ENCODE measurements at places on chromosomes 5 and 9.

GRCh38 chr5:172757394-172758010 is 13.5 kb downstream of the DUSP1 start:
- no peak for DNase-seq

DNA sequence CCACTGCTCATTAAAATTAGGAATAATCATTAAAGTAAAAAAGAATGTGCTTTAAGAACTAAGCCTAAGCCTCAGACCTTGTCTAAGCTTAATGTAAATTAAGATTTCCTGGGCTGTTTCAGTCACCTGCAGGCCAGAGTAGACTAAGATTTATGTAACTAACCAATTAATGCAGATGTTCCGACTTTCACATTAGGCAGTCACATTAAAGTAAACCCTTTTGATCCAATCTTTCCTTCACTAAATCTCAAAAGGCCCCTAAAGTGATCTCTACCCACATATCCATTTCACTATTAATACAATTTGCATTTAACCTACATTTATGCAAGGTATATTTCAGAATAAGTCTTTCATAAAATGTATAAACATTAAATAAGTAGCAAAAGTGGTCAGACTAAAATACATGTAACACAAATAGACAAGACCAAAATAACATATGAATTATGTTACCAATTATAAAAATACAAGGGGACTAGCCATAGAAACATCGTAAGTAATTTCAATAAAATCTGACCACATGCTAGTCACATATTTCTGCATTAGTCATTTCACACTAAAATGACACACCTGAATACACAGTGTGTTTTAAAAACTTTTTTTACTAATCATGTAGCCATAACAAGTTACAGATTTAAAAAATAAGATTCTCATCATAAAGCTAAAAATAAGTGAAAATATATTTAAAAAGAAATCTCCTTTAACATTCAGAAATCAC is 7.7 kb downstream of the NR3C1 start:
- no peak for DNase-seq

GRCh38 chr9:106334081-106334480 is 528.9 kb upstream of the ZNF462 start:
- no peak for DNase-seq

DNA sequence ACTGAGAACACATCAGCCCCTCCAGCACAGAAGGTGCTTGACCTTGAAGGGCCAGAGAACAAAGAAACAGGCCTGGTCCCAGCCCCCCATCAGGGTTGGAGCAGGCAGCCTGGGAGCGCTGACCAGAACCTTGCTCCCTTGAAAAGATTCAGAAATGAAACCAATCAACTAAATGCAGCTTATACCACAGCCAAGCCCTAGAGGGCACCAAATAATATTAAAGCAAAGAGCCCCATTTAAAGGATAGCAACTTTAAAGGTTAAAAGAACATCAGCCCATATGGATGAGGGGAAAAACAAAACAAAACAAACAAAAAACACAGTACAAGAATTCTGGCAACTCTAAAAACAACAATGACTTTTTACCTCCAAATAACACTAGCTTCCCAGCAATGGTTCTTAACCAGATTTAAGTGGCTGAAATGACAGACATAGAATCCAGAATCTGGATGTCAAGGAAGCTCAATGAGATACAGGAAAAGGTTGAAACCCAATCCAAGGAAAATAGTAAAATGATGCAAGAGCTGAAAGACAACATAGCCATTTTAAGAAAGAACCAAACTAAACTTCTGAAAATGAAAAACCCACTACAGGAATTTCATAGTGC is 471.9 kb downstream of the MTRR start:
- no peak for DNase-seq

DNA sequence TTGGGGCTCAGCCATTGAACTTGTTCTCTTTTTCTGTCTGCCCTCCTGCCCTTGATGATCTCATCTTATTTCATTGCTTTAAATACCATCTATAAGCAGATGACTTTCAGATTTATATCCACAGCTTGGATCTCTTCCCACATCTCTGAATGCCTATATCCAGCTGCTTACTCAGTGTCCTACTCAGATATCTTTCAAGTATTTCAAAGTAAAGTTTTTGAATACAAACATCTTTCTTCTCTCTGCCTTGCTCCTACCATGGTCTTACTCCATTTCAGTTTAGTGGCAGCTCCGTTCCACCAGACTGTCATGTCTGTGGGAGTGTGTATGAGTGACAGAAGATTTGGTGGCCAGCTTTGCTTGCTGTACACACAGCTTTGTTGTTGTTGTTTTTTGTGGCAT is 59.7 kb downstream of the ERBIN start:
- DNase-seq: peak; percentile 73

- no peak for DNase-seq
Measured at GRCh38 chr5:9905661-9906060, 275.5 kb upstream of the TAS2R1 start.

DNA sequence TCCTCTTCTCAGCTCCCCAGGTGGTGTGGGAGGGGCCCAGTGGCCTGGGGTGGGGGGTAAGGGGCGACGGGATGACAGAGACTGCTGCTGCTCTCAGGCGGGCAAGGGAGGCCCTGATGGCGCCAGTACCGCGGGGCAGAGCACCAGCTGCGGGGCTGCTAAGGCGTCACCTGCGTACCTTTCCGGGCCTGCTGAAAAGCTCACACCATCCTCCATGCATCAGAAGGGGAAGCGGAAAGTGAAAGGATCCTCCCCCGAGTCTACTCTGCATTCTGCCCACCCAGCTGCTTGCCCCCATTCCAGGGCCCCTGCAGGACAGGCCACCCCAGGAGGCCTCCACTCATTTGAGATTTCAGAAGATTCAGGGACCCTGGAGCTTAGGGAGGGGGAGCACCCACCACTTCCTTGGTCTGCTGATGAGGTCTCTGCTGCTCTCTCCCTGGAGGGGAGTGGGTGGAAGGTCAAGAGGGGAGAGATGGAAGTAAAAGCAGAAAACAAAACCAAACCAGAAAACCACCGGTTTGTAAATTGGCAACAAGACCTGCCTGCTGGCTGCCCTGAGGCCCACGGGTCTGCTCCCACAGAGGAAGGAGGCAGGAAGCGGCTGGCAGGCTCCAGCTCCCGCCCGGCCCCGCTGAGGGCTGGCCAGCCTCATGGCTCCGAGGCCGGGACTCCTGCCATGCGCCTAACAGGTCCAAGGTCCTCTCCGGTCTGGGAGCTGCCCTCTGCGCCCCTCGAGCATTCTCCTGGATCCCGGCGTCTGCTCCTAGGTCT is 33.6 kb downstream of the PRRT1B start:
- no peak for DNase-seq

- no peak for DNase-seq
Measured at GRCh38 chr5:137498736-137499505, at the start of gene SPOCK1. SPOCK1 (minus strand) TSS chr5:137499326.

DNA sequence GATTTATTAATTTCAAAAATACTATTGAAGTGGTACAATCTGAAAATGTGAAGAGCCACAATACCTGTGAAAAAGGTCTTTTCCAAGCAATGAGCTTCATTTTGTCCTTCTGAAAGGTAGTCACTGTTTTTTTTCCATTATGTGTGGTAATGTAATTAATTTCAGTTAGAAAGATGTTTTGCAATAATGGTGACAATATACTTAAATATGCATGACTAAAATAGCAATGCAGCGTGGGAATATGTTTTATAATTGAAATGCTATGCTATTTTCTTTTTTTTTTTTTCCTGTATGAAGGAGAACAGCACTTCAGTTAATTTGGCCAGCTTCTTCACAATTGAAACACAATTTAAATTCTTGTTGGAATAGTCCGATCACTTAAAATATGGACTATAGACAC is 41.9 kb downstream of the NPR3 start:
- peak; percentile 29 for DNase-seq

DNA sequence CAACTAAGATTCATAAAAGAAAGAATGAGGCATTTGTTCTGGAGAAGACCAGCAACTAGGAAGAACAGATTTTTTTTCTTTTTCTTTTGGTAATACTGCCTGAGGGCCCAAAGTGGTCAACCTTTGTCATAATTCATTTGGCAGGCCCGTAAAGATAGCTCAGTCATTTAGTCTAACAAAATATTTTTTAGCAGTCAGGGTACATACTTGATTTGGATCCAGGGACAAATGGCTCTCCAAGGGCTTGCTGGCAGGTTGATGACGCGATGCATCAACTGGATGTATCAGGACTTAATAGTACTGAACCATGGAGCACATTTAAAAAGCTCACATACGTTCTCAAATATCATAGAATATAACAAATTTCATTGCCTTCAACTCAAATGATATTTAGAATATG is 203.4 kb upstream of the ZNF608 start:
- DNase-seq: no peak

- no peak for DNase-seq
Measured at GRCh38 chr9:21031091-21031807, at the start of gene HACD4. HACD4 (minus strand) TSS chr9:21031640; CDS start chr9:21031590, 50 bp downstream.

GRCh38 chr5:120258123-120258522 is 206.0 kb upstream of the PRR16 start:
- DNase-seq: no peak

- DNase-seq: no peak
Measured at GRCh38 chr5:5178136-5178535, 38.0 kb downstream of the ADAMTS16 start.

- no peak for DNase-seq
Measured at GRCh38 chr5:169696621-169697510, 59.8 kb downstream of the DOCK2 start.

- DNase-seq: no peak
Measured at GRCh38 chr5:10130881-10131280, 118.8 kb downstream of the ATPSCKMT start.

DNA sequence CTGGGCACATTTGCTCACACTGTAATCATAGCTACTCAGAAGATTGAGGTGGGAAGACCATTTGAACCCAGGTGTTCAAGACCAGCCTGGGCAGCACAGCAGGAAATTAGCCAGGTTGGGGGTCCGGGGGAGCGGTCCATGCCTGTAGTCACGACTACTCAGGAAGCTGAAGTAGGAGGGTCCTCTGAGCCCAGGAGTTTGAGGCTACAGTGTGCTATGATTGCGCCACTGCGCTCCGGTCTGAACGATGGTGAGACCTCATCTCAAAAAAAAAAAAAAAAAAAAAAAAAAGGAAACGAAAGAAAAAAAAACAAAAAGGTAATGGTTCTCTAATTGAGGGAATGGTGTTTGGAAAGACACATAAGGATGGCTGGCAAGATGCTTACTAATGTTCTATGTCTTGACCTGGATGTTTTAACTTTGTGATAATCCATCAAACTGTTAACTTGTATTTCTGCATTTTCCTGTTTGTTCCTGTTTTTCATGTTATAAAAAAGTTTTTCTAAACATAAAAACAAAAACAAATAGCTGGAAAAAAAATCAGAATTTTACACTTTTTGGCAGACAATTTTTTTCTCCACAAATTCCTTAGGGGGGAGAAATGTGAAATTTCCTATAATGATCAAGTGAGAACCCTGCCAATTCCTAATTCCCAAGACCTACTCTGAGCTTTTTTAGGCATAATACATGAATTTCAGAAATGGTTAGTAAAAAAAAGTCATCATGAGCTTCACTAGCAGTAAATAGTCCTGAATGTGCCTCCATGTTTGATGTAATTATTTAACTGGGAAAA is 96.9 kb downstream of the DENND1A start:
- DNase-seq: no peak

- no peak for DNase-seq
Measured at GRCh38 chr5:175479125-175479881, 943 bp downstream of the SFXN1 start.

DNA sequence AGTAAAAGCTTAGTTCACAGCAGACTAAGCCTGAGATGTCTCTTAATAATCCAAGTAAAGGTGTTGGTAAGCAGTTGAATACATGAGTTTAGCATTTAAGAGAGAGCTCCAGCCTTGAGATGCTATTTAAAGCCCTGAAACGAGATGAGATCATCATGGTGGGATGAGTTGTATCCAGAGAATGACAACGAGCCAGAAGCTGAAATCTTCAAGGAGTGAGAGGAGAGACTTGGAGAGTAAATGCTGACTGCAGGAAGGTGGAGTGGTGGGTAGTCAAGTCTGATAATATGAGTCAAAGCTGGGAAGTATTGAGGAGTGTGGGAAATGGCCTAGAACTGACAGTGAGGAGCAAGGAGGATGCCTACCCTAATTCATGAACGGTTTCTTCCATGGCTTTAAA is 53.7 kb downstream of the PLAC8L1 start:
- peak; percentile 53 for DNase-seq

DNA sequence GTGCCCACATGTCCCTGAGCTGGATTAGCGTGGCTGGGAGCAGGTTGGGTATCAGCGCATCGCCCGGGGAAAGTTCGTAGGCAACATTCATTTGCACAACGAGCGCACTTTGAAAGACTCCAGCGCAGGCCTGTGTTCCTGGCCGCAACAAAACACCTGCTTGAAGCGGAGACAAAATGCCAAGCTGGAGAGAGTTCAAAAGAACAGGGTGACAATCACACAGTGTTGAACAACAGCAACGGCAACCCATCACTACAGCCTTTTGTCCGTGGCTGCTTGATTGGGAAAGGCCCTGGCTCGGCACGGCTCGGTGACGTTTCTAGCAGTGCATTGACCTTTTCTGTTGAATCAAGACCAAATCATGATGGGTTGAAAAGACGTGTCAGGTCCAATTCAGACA is 336.3 kb downstream of the IRX1 start:
- no peak for DNase-seq

- no peak for DNase-seq
Measured at GRCh38 chr5:115471345-115472063, 73.1 kb downstream of the FEM1C start.

- DNase-seq: no peak
Measured at GRCh38 chr9:114681594-114682332, at the start of gene TEX48. TEX48 (minus strand) TSS chr9:114682192; CDS start chr9:114671723, 10,469 bp downstream.

- DNase-seq: no peak
Measured at GRCh38 chr9:7921545-7922197, 122.1 kb upstream of the DMAC1 start.

Data from AG04449 (cell line).